ENCODE measurements at places on chromosomes 1 and 21.

GRCh38 chr1:173431304-173432045 lies 45.7 kb upstream of the PRDX6 start:
- DNase-seq = peak; percentile 92

DNA sequence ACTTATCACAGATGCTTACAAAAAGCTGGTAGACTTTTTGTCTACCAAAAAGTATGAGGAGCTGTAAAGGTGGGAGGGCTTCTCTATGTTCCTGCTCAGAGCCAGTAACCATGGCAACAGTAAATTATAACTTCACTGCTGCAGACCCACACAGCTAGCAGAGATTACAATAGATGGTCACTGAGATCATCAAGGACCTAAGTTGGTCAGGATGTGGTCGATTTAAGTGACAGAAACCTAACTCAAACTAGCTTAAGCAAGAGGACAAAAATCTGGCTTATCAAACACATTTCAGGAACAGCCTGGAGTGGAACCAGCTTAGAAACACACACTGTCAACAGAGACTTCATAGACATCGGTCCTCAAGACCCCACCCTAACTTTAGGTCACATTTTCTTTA lies 113.4 kb upstream of the ATP1A1 start:
- DNase-seq = no peak

DNA sequence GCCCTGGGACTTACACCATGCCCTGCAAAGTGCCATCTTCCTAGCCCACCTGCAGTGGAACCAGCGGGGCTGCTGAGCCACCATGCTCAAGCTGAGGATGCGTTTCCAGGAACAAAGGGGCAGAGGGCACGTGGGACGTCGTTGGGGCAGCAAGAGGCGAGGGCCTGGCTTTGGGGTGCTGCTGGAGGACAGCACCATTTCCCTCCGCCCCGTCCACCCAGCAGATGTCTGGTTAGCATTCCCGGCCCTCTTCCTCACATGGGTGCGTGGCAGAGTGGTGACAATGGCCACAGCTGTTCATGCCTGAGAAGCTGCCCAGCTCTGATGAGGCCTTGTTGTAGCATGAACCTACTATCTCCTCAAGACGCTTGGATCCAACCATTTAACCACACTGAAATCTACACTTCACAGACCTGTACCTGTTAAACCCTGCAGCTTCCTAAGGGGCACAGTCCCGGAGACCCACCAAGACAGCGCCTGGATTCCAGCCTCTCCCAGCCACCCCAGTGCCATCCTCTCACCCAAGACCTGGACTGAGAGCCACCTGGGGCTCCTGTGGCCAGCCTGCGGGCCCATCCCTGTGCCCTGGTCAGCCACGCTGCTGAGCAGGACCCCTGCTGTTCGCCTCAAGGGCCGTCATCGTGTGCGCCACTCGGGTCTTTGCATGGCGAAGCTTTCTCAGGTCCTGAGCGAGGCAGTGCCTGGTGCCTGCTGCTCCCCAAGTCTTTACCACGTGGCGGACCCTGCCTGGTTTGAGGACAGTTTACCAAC lies 33.2 kb downstream of the SLC45A1 start:
- DNase-seq = no peak

- DNase-seq = no peak
Measured at GRCh38 chr21:22679207-22679606, 1681.0 kb downstream of the NCAM2 start.

- peak; percentile 53 for DNase-seq
Measured at GRCh38 chr1:234925440-234926263, 203.0 kb downstream of the TOMM20 start.
